ENCODE measurements at places on chromosomes 2 and 18.

- no peak for DNase-seq
These were observed 209.6 kb upstream of the PIK3C3 start for GRCh38 chr18:41745166-41746049.

- no peak for DNase-seq
These were observed 768.2 kb upstream of the VRK2 start for GRCh38 chr2:57278451-57278850.

GRCh38 chr2:113894156-113894743 lies 4.4 kb downstream of the ACTR3 start:
- DNase-seq = peak; percentile 69

DNA sequence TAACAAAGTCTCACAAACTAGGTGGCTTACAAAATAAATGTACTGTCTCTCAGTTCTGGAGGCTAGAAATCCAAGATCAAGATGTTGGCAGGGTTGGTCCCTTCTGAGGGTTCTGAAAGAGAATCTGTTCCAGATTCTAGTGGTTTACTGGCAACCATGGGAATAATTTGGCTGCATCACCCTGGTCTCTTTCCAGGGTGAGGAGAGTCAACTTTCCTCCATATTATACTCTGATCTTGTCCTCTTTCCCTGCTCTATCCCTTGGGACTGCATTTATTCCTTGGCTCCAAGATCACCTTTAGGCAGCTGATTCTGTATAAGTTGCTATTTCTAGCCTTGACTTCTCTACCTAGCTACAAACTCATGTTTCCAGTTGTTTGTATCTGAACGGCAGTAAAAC lies 35.2 kb downstream of the SLC40A1 start:
- no peak for DNase-seq

- DNase-seq = no peak
These were observed 27.8 kb downstream of the KLHL23 start for GRCh38 chr2:169761251-169761969.

DNA sequence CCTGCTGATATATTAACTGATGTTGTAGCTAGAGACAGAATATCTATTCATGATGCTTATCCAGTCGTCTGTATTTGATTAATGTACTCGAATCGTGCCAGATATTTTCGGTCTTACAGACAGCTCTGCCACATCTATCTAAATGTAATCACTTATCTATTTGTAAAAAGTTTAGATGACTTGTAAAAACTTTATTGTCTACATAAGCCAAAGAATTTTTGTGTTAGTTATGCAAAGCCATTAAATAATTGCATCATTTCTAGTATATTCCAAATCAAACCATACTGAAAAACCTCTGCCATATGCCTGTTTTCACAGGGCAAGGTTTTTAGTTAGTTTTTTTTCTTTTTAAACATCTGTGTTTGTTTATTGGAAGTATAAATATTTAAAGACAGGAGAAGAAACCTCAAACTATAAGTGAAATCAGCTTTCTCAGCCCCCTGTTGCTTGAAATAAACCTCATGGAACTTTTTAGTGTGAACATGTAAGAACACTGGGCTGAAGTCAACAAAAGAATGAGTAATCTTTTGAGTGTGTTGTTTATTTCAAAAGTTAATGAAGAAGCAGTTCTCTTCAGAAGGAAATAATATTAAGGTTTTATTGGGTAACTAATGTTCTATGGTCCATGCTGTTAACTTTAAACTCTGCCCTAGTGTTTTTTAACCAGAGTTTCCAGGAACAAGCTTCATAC lies 657.6 kb upstream of the SYT4 start:
- DNase-seq = no peak

DNA sequence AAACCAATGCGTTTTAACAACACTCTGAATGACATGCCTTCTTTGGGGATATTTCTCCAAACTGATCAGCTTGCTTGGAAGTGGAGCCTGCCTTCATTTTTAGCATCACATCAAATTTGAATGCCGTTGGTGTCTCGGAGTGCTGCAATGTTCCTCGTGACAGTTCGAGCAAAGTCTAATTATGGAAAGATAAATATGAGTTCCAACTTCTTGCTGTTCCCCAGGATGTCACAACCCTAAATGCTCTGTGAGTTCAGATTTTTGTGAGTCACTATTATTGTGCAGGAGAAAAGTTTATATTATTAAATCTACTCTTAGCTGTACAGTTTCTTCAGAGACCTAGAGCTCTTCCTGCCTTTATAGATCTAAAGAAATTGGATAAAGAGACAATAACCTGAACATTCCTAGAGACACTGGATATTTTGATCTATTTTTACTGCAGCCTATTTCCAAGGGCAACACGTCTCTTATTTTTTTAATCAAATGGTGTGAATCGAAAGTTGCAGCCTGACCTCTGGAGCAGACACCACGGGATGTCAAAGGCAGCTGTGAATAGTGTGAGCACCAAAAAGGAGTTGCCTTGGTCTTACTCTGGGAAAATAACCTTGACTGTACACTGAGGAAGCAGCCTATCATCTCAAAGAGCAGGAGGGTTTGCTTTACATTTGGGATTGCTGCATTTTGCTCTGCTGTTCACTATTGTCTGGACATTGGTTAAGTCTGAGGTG lies 330.1 kb downstream of the TDRD15 start:
- DNase-seq = no peak

- no peak for DNase-seq
These were observed 1552.3 kb upstream of the SLC39A10 start for GRCh38 chr2:194104687-194105086.

- no peak for DNase-seq
These were observed at the start of gene LBX2 for GRCh38 chr2:74499267-74499939. TSS of gene LBX2 (minus strand) at chr2:74499603. CDS start at chr2:74499537, 66 bp downstream.

Measured in non-pigmented ciliary epithelial cell (primary cell).